ENCODE measurements at places on chromosomes 6 and 20.

GRCh38 chr6:164164876-164165275, 750.4 kb downstream of the QKI start:
- no peak for DNase-seq

DNA sequence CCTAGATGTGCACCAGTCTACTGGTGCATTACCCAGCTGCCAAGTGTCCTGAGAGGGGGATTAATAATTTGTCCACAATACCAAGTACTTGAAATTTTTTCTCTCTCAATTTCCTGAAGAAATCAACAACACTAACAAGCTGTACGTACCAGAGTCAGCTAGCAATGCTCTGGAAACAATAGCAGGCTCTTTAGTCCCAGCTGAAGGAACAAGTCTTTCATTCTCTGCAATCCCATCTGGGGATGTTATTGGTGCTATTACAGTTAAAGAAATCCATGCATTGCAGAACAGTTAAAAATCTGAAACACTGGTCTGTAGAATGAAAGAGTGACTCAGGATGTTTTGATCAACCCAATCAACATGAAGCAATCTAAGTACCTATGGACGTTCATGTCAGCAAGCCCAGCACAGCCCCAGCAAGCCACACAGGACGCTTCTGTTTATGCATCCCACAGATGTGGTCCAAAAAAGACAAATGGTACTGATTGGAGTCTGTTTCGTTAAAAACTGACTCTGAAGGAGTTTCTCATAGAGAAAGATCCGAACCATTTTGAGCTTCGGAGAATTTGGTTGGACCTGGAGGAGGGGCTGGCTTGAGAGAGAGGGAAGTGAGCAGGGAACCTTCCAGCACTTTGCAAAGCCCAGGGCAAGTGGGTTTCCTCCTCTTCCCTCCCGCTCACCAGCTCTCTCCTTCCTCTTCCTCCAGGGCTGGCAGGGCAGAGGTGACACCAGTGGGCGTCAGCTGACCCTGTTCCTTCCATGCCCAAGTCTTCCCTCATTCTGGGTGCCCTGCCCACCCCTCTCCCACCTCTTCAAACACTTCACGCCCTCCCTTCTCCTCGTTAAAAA, 11.9 kb downstream of the PRR18 start:
- no peak for DNase-seq

GRCh38 chr6:16973545-16974386, 128.1 kb upstream of the STMND1 start:
- DNase-seq = no peak

- DNase-seq = no peak
Measured at GRCh38 chr6:130405549-130405948, 39.7 kb downstream of the TMEM200A start.

DNA sequence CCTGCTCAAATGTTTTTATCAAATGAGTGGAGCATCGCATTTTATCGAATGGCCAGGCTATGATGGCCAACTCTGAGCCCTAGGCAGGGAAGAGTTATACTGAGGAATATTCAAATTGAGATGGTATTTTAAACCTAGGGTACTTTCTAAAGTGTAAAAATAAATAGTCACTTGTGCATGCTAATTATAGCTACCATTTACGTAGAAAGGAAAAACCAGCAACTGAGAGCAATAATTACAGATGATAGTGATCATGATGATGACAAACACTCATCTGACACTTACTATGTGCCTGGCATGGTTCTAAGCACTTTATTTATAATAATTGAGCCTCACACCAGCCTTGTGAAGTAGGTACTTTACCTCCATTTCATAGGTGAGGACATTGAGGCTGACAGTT, 455.7 kb downstream of the CD83 start:
- no peak for DNase-seq

GRCh38 chr6:91057689-91058088, 470.8 kb upstream of the MAP3K7 start:
- no peak for DNase-seq

DNA sequence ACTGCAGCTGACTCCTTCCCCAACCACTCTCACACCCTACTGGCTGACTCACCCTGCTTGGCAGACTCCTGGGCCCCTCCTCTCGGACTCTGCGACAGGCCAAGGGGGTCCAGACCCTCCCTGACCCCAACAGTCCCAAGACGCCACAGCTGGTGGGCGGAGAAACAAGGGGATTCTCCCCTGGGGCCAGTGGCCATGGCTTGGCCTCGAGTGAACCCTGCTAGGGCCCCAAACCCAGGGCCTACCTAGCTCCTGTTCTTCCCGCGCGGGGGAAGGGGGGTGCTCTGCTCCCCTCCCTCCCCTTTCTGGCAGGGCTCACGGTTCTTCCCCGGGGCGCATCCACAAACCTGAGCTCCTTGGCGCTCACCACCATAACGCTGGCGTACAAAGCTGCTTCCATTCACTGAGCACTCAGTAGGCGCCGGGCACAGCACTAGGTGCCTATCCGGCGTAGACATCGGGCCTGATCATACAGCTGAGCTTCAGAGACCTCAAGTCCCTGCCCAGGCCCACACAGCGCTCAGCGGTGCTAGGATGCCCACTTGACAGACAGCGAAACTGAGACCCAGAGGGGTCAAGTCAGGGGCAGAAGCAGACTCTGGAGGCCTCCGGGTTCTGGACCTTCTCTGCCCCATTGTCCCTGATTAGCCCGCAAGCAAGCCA, 597 bp downstream of the ADA start:
- DNase-seq = peak; percentile 27

DNA sequence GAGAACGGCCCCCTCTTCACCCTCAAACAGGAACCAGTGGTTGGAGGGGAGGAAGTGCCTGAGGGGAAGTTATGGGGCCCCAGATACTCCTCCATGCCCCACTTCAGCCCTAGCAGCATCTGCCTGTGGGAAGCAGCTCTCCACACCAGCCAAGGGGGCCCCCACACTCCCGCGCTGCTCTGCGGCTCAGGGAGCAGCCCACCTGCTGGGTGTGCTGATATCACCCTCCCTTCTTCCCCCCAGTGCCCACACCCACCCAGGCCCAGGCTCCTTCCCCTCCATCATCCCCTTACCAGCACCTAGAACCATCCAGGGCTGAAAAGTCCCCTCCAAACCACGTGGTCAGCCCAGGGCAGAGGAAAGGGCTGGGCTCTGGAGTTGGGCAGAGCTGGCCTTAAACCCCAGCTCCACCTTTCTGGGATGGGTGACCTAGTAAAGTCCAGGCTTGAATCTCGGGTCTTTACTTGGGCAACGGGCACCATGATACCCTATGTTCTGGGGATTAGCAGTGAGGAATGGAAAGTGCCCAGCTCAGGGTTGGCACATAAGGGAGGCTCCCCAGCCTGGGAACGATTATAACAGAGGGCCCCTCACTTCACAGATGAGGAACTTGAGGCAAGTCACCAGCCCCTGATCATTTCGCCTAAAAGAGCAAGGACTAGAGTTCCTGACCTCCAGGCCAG, 663 bp downstream of the LST1 start:
- peak; percentile 12 for DNase-seq

DNA sequence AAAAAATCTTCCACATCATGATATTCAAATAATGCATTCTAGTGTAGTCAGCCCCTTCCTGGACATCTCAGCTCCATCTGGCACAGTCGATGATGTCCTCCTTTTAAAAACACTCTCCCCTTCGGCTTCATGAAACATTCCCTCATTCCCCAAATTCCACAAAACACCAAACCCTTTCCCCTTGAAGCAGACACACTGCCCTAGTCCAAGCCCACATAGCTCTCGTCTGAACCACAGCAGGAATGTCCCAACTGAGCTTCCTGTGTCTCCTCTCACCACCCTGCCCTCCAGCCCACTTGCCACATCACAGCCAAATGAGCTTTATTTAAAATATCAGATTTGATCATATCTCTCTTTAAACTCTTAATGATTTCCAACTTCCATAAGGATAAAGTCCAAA, 106.4 kb upstream of the CARMIL1 start:
- no peak for DNase-seq

GRCh38 chr6:30544666-30545272, 11.5 kb downstream of the GNL1 start:
- DNase-seq = no peak

DNA sequence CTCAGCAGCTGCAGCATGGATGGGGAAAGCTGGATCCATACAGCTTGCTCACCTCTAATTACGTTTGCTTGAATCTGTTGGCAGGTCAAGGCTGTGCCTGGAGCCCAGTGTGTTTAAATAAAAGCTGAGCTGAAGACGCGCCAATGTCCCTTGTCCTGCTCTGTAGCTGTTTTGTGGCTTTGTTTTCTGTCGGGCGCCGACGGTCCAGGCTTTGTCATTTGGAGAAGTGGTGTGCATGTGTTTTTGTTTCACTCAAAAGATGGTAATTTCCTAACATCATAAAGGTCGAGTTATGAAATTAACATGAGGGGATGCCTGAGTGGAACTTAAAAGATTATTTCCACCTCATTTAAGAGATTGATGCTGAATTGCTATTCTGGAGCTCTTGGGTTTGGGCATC, 107.6 kb downstream of the SLC24A3 start:
- no peak for DNase-seq
